ENCODE measurements at places on chromosomes 12 and 14.

- DNase-seq = peak; percentile 56
Measured at GRCh38 chr14:70642303-70643235, 853 bp downstream of the TTC9 start.

DNA sequence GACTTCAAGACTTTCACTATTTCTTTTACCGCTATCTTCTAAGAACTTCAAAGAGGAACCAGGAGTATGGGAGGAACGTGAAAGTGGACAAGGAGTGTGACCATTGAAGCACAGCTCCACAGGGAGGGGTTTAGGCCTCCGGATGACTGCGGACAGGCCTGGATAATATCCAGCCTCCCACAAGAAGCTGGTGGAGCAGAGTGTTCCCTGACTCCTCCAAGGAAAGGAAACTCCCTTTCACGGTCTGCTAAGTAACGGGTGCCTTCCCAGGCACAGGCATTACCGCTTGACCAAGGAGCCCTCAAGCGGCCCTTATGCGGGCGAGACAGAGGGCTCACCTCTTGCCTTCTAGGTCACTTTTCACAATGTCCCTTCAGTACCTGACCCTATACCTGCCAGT is 267.0 kb downstream of the RPL10L start:
- DNase-seq = no peak

DNA sequence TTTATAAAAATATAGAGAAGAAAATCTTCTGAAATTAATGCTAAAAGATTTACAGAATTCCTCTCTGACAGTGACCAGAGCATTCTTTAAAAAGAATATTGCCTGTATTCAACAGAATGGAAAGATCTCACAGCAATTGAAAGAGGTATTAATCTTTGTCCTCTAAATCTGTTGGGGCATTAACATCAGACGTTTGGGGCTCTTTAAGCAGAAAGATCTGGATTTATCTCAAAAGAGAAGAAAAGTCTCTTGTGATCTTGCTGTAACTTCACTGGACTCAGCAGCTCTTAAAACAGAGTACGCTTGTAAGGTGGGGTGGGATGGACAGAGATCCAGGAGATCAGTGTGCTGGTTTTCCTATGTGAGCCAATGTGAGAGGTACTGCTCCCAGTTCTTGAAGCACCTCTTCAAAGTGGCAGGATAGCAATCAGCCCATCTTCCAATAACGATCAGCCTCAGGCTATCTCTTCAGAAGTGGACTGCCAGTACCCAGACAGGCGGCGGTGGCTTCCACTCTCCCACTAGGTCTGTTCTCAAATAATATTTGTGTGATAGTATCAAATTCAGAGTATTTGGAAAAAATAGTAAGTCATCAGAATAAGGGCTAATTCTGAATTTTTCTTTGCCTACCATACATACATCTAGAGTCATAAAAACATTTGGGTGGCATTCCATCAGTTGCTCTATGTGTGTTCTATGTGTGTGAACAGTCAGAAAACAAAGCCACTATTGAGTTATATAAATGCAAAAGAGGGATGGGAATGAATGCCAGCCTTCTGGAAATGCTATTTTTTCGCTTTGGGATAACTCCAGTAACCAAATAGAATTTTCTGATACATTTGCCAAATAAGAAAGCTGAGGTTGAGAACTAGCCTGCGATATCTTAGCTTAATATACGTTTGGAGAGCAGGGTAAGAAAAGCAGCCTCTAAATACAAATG is 237.4 kb upstream of the RGS6 start:
- DNase-seq = no peak

DNA sequence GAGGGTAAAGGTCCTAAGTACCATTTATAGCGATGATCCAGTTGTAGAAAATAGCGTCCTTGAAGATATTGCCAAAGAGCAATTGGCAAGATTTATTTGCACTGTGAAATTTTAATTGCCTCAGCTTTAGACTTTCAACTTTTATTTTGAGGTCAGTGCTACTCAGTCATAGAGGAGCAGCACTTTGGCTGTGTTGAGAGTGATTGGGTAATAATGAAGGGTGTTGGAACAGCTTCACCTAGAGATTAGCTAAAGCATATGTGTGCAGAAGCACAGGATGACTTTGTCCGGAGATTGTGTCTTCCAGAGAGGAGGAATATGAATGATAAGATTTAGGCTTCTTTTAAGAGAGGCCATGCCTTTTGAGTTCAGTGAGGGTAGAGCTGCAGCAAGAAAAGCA is 164.8 kb downstream of the NPAS3 start:
- no peak for DNase-seq

GRCh38 chr12:94101738-94102660 is 46.4 kb upstream of the PLXNC1 start:
- DNase-seq = peak; percentile 83

GRCh38 chr12:68270358-68270757 is 17.0 kb upstream of the IL22 start:
- DNase-seq = no peak

All from activated T-cell treated with anti-CD3 and anti-CD28 coated beads, Interleukin-2, amount 50 U/mL, for 1 hour (primary cell).